Activated naive CD8-positive, alpha-beta T cell treated with anti-CD3 and anti-CD28 coated beads, Interleukin-2, amount 50 U/mL, for 24 hours (primary cell): ENCODE measurements at places on chromosomes 4 and X.

GRCh38 chr4:66930206-66930605 lies 615.1 kb downstream of the CENPC start:
- DNase-seq, result no peak

DNA sequence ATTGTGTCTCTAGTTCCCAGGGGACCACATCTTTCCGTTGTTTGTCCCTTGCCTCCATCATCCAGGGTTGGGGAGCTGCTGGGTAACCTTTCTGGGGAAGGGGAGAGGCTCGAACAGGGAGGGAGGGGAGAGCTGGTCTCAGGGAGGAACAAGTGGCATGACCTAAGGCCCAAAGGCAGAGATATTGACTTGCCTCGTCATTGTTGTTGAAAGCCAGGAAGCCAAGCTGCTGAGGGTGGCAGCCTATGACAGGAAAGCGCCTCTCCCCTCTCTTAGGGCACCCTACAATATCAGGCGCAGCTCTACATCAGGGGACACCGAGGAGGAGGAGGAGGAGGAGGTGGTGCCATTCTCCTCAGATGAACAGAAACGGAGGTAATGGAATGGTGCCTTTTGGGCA lies 20.8 kb downstream of the ZNF185 start:
- DNase-seq, result no peak

DNA sequence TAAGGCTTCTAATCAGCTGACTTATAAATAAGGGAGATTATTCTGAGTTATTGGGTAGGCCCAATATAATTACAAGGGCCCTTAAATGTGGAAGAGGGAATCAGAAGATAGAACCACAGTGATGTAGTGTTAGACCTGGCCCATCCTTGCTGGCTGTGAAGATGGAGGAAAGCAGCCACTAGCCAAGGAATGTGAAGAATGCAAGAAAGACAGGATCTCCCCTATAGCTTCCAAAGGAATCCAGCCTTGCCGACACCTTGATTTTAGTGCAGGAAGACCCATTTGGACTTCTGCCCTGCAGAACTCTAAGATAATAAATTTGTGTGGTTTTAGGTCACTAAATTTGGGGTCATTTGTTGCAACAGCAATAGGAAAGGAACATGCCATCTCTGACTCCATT lies 150.6 kb downstream of the SPATA18 start:
- no peak for DNase-seq

DNA sequence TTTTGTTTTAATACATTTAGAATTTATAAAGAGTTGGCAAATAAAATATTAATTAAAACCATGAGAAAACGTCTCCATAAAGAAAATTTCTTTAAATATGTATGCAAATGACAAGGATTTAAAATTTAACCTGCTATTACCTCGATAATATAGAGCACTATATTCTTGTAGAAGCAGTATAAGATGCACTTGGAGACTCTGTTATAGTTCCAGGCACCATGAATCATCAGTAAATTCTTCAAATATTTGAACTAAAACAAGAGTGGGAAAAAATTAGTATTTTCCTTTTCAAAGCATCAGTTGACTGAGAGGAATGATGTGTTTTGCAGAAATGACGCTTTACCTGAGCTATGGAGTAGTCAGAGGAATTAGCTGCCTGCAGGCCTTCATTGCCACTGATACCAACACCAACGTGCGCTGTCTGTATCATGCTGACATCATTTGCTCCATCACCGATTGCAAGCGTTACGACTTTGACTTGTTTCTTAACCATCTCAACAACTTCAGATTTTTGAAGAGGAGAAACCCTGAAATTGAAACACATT lies 67.3 kb downstream of the SHISA3 start:
- DNase-seq, result no peak

GRCh38 chr4:98794565-98795205 lies 134.2 kb downstream of the EIF4E start:
- DNase-seq, result peak; percentile 32

- DNase-seq, result no peak
Observed at GRCh38 chrX:100698551-100698950, 33.4 kb downstream of the SYTL4 start.

DNA sequence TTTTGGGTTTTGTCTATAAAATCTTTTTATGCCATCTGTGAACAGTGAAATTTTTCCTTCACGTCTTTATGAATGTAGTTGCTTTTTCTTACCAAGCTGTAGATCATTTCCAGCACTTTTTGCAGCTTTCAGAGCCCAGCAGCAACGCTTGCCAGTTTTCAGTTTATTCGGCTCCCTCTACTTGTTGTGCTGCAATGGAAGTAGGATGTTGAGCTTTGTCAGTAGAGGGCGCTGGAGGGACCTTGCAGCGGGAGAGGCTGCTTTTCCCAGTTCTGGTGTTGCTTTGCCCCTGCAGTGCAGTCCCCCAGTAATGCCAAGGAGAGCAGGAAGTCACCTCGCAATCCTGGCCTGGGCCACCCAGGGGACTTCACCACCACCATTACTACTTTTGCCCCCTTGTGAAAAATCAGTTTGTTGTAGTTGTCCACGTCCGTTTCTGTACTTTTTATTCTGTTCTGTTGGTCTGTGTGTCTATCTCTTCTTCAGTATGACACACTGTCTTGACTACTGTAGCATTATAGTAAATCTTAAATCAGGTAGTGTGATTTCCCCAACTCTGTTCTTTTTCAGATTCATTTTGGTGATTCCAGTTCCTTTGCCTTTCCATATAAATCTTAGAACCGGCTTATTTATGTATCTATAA lies 21.8 kb downstream of the CMC4 start:
- DNase-seq, result peak; percentile 48

DNA sequence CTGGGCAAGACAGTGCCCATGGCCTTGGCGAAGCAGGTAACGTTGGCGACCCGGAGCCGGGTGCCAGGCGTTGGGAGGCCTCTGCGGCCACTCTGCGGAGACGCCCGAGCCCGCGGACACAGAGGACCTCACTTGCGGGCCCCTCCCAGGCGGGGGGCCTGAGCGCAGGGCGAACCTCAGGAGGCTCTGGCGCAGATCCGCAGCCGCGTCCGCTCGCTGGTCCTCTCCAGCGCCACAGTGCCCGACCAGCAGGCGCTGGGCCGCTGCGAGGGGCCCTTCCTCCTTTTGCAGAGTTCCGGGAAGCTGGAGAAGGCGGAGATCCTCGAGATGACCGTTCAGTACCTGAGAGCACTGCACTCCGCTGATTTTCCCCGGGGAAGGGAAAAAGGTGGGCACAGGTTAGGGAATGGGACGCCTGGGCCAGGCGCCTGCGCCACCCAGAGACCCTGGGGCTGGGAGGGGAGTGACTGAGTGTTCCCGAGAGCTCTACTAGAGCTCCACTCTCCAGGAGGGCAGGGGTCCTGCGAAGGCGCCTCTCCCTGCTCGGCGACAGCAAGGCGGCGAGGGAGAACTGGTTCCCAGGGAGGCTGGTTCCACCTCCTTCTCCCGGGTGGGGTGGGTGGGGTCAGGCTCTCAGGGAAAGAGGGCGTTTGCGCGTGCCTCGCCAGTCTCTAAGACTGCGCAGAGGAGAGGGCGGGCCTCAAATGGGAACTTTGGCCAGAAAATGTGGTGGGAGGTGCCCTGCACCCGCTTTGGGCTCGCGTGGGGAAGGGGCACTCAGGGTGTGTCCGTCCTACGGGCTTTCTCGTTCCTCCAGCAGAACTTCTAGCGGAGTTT lies 1.4 kb downstream of the HELT start:
- no peak for DNase-seq

DNA sequence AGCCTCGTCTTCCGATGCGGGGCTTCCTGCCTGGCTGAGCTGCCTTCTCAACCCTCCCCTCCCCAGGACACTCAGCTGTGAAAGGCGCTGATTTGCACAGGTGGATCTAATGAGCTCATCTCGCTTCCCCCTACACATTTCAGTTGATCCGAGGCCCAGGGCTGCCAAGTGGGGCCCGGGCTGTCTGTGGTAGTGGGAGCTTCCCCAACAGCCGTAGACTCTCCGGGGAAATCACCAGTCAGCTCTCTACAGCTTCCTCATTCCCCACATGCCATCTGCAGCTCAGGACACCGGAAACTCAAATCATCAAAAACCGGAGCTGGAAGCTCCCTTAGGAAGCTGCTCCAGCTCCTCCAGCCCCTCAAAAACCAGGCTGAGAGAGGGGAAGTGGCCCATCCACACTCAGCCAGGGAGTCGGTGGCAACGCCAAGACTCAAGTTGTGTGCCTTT lies 56.2 kb downstream of the SMIM20 start:
- DNase-seq, result no peak

- DNase-seq, result no peak
Observed at GRCh38 chrX:73922856-73923455, 360.0 kb downstream of the CHIC1 start.

- no peak for DNase-seq
Observed at GRCh38 chrX:41142130-41142910, 57.1 kb downstream of the USP9X start.

GRCh38 chrX:155779831-155780230 lies 101.3 kb upstream of the VAMP7 start:
- DNase-seq, result no peak

- peak; percentile 30 for DNase-seq
Observed at GRCh38 chr4:139951021-139951420, 203.0 kb downstream of the MAML3 start.

GRCh38 chrX:39626749-39627148 lies 471.0 kb downstream of the BCOR start:
- no peak for DNase-seq

GRCh38 chrX:149069899-149070298 lies 435.2 kb downstream of the IDS start:
- no peak for DNase-seq

- no peak for DNase-seq
Observed at GRCh38 chr4:3039706-3040366, 34.5 kb downstream of the HTT-AS start.

DNA sequence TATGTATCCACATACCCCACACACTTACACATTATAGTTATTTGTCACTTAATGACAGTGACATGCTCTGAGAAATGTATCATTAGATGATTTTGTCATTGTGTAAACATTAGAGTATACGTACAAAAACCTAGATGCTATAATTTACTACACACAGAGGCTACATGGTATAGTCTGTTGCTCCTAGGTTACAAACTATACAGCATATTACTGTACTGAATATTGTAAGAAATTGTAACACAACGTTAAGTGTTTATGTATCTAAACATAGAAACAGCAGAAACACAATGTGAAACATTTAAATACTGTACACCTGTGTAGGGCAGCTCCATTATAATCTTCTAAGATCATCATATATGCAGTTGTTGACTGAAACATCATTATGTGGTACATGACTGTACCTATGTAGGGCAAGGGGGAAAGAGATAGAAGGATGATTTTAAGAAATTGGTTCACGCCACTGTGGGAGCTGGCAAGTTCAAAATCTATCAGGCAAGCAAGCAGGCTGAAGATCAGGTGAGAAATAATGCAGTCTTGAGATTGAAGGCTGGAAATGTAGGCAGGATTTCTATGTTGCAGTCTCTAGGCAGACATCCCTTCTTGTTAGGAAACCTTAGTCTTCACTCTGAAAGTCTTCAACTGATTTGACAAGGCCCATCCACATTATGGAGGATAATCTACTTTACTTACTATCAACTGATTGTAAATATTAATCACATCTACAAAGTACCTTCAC lies 78.0 kb upstream of the CPEB2 start:
- DNase-seq, result no peak

GRCh38 chrX:118116713-118117550 lies at the start of gene KLHL13:
KLHL13 (minus strand) TSS chrX:118116810; CDS start chrX:118028473, 88,337 bp downstream.
- DNase-seq, result peak; percentile 13
